HCEC 1CT (cell line): ENCODE measurements at places on chromosomes 1 and 21.

- peak; percentile 5 for DNase-seq
Observed at GRCh38 chr1:47738560-47739182, 258.5 kb downstream of the TRABD2B start.

- peak; percentile 90 for DNase-seq
Observed at GRCh38 chr1:149888247-149888998, 10.9 kb upstream of the BOLA1 start.

GRCh38 chr1:150765296-150765976, at the start of gene CTSS:
TSS of gene CTSS (minus strand) at chr1:150765778. CDS start at chr1:150764763, 1,015 bp downstream.
- peak; percentile 30 for DNase-seq

DNA sequence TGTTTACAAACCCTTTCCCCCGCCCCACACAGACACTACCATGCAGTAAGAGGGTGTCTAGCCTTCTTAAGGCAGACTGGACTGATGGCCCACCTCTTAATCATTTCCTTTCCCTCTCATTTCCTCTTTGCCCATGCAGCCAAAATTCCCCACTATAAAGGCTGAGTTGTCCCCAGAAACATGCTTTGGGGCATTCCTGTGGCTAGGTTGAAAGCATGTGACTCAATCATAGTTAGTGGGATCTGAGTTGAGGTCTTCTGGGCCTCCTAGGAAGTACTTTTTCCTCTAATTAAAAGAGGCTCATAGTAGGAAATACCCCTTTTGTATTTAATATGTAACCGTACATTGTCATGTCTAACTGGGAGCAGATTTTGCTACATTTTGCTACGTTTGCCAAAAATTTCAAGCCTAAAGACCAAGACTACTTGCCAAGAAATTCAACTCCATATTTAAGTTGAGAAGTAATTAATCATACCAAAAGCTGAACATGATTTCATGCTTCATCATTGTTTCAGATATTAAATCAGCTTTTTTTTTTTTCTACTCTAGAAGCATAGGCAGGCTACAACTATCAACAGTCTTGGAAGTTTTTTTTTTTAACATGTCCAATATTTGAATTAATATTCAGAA, 174.7 kb downstream of the ADGRL4 start:
- peak; percentile 97 for DNase-seq

DNA sequence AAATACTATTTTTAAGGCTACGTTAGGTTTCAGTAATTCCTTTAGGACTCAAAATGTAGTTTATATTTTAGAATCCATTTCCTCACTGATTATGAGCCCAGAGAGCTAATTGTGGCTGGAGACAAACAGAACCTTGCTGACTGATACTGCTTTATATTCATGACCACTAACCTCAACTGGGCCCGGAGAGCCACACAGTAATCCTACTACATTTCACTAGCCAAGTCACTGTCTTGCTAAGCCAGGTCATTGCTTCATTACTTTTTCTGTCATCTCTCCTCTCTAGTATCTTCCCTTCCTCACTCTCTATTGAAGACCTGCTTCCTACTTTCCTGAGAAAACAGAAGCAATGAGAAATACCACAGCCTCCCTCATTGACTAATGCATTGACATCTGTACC, 24.7 kb downstream of the IL23R start:
- DNase-seq = no peak

DNA sequence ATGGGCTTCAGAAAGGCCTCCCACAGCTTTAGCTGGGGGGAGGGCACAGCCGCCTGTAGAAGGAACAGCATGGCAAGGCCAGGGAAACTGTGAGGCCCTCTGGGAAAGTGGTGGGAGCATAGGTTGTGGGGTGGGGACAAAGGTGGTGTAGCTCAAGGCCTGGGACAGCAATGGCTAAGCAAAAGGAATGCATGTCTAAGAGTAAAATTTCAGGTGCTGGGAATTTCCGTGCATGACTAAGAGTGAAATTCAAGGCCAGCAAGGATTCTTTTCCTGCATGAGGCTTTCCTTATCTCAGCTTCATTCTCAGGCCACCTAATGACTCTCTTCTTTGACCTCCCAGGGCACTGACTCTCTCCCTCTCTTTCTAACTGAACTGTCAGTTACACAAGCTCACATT, 86.5 kb upstream of the WNT4 start:
- peak; percentile 22 for DNase-seq
